ENCODE measurements at places on chromosomes 4 and X.

DNA sequence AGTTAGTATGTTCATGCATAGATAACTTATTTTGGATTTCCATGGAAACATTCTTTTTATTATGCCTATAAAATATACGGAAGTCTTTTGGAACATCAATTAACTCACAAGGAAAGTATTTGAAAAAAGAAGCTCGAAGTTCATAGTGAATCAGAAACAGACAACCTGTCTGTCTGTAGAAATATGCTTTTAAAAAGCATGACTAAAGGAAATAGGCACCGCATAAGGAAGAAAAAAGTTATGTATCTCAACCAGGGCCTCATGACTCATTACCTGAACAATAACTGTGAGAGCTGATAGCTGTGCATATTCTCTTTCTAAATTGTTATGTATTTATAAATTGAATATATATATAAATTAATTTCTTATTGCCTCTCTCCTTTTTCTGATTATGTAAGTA lies 324.1 kb downstream of the TLL1 start:
- DNase-seq, result no peak

DNA sequence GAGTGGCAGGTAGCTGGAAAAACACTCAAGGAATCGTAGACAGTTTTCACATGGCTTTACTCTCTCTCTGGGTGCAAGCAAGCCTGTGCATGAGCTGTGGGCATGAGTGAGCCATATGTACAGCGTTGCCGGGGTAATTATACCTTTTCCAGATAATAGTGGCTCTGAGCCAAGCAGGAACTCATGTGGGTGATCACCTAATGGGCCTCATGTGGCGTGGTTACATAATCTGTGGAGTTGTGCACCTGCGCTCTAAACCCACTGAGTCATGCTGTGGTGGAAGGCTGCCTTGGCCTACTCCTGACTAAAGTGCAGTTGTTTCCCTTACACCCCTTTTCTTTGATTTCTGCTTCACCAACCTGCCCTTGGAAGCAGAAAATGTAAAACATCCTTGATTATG lies 1564.5 kb upstream of the PCDH10 start:
- no peak for DNase-seq

GRCh38 chrX:45852884-45853283 lies 652.2 kb upstream of the DIPK2B start:
- DNase-seq, result no peak

DNA sequence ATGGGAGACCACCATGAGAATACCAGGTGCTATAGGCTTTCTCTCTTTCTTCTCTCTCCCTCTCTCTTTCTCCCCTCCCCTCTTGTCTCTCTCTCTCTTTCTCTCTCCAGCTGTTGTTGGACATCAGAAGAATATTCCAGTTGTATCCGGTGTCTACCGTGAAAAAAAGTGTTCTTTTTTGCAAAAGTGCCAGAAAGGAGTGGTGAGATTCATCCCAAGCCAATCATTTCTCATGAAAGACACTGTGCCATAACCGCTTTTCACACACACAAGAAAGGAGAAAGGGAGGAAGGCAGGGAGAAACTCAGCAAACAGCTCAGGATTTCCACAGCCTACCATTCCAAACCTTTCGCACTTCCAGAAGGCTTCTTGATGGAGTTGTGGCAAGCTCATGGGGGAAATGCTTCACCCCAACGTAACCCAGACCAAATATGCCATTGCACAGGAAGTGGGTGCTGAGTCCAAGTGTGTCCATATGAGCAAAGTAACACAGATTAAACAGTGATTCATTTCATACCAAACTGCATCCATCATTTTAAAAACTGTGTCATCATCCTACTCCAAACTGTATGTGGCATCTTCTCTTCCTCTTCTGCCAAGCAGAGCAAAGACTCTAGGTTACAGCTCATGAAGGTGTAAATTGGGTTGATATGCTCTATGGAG lies 224.0 kb downstream of the APBB2 start:
- peak; percentile 50 for DNase-seq
